ENCODE measurements at places on chromosomes 5 and 9. TPM values are rescaled to one million over a fixed set of nuclear protein-coding genes. Genes with fewer than 3 reads are reported as not detected.

FGFR4 gene
- 19.5 TPM for total RNA-seq

DNA sequence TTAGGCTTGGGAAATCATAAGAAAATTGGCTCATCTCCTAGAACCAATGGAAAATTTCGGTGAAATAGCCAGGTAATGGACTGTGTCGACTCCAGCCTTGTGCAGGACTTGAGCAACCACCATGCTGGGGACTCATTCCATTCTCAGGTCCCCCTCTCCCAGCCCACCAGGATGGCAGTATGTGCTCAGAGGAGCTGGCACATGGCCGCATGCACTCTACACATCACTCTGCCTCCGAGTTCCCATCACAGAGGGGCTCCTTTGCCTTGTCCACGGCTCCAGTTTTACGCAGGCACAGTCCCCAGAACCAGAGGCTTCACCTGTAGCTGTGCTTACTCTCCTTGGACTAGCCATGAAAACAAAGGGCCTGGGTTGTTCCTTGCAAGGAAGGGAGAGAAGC, 149.3 kb downstream of the PAX5 start:
- H3K4me3 ChIP-seq: no peak overlapping the region
- H3K27me3 ChIP-seq: peaks cover 6% of the 10 kb centered on the region
- no peaks in the 10 kb centered on the region for H3K36me3 ChIP-seq

- H3K36me3 ChIP-seq: no peaks in the 10 kb centered on the region
- H3K4me3 ChIP-seq: no peak overlapping the region
- no peaks in the 10 kb centered on the region for H3K4me1 ChIP-seq
- H3K27me3 ChIP-seq: no peaks in the 10 kb centered on the region
- no peak overlapping the region for H3K27ac ChIP-seq
Measured at GRCh38 chr9:30609713-30610112, 1774.7 kb upstream of the ACO1 start.

GRCh38 chr9:128705051-128705965, 3.0 kb downstream of the PKN3 start:
- no peak for DNase-seq
- no peaks in the 10 kb centered on the region for H3K36me3 ChIP-seq
- H3K4me1 ChIP-seq: peaks cover 8% of the 10 kb centered on the region
- no peak overlapping the region for H3K27ac ChIP-seq
- H3K27me3 ChIP-seq: no peaks in the 10 kb centered on the region

FUBP3 gene
- total RNA-seq: 59.9 TPM

NR5A1 gene
- not detected for total RNA-seq

GRCh38 chr5:73028991-73029595, 73.3 kb downstream of the FCHO2 start:
- no peak overlapping the region for H3K27ac ChIP-seq
- peaks cover 29% of the 10 kb centered on the region for H3K36me3 ChIP-seq
- no peak for DNase-seq
- no peak overlapping the region for H3K4me3 ChIP-seq
- no peaks in the 10 kb centered on the region for H3K4me1 ChIP-seq

FAM193B gene
- total RNA-seq: 116 TPM

DNA sequence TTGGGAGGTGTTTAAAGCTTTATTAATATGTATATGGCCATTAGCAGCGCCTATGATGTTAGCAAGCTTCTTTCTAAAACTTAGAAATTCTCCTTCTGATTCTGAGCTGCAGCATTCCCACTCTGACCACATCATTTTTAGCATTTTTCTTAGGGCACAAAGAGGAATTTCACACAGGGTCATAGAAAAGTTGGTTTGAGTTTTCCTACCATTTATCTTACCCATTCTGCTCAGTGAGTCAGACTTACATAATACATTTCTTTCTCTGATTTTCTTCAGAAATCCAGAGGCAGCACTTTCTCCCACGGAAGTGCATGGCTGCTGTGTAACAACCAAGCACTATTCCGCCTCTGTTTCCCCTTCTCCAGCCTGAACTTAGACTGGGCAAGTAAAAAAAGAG, 246.6 kb downstream of the ARL15 start:
- H3K4me1 ChIP-seq: no peaks in the 10 kb centered on the region
- no peaks in the 10 kb centered on the region for H3K27me3 ChIP-seq
- H3K36me3 ChIP-seq: no peaks in the 10 kb centered on the region
- peak overlapping the region; percentile 50 for H3K27ac ChIP-seq

DNA sequence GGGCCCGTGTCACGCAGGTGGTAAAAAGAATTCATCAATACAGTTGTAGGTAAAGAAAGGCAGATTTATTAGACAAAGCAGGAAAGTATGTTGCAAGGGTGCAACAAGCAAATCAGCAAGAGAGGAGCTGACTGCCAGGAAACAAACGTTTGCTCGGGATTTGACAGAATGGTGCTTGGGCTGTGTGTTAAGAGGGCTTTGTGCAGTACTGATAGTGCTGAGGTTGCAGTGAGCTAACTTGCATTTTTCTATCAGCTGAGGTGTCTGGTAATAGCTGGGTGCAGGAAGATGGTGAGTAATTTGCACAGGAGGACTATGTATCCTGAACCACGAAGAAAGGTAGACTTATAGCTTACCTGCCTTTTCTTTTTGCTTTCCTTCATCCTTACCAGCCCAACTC, 3.9 kb upstream of the RARS1 start:
- H3K27ac ChIP-seq: no peak overlapping the region
- H3K27me3 ChIP-seq: no peaks in the 10 kb centered on the region
- no peak overlapping the region for H3K4me3 ChIP-seq
- no peak for DNase-seq
- peaks cover 9% of the 10 kb centered on the region for H3K4me1 ChIP-seq

UNC13B gene
- 39.3 TPM for total RNA-seq

DNA sequence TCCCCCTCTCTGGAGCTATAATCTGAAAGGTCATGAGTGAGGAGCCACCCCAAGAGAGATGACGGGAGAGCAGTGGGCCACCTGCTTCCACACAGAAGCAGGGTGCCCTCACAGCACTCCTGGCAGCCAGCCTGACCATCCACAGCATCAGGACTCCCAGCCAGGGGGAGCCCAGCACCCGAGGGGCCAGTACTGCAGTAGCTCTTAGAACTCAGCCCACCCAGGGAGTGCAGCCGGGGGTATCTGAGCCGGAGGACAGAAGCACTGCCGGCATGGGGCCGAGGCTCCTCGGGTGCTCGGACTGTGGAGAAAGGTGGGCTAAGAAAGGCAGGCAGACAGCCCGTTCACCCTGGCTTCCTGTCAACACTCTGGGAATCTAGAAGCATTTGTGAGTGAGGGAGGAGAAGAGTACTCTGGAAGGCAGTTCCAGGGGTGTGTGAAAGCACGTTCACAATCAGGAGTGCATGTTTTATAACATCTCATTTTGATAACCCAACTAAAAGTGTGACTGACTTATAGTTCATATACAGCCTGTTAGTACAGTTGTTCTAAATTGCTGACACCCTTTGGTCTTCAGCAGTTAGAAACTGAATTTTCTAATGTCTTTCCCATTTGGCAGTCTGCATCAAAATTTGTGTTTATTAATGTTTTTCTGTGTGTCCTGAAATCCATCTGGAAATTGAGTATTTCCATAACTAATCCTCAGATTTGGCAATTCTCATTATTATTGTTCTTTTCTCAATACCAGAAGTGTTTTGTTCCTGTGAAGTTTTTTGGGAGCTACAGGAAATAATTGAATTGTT, 25.9 kb upstream of the ASPN start:
- no peak overlapping the region for H3K4me3 ChIP-seq
- no peaks in the 10 kb centered on the region for H3K36me3 ChIP-seq
- DNase-seq: no peak

- no peaks in the 10 kb centered on the region for H3K36me3 ChIP-seq
- H3K4me1 ChIP-seq: peaks cover 2% of the 10 kb centered on the region
- no peaks in the 10 kb centered on the region for H3K27me3 ChIP-seq
- no peak overlapping the region for H3K4me3 ChIP-seq
Measured at GRCh38 chr9:87682618-87683017, 43.3 kb upstream of the CTSL start.

RORB gene
- total RNA-seq: 3.5 TPM

ADAM19 gene
- 10.4 TPM for total RNA-seq

PPP3R2 gene
- total RNA-seq: not detected

GRCh38 chr9:13719981-13720676, 440.6 kb upstream of the MPDZ start:
- H3K4me1 ChIP-seq: no peaks in the 10 kb centered on the region
- H3K4me3 ChIP-seq: no peak overlapping the region
- DNase-seq: no peak

DNA sequence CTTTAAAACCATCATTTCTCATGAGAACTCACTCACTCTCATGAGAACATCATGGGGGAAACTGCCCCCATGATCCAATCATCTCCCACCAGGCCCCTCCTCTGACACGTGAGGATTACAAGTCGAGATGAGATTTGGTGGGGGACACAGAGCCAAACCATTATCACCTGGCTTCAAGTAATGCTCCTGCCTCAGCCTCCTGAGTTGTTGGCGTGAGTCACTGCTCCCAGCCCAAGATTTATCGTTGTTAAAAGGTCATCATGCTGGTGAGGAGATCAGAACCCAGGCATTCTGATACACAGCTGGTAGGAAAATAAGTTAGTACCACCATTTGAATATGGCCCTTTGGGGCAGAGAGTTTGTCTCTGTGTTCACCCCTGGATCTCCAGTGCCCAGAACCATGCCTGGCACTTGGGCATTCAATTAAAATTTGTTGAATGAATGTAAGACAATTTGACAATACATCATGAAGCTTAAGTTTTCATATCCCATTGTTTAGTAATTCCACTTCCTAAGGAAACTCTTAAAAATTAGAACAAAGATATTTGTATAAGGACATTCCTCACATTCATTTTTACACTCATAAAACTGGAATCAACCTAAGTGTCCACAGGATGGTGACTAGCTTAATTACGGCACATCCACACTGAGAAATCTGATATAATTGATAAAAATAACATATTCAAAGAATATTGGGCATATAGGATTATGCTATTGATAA, 58.0 kb upstream of the COL15A1 start:
- no peaks in the 10 kb centered on the region for H3K4me1 ChIP-seq
- H3K27me3 ChIP-seq: no peaks in the 10 kb centered on the region
- no peak overlapping the region for H3K4me3 ChIP-seq
- peak overlapping the region; percentile 22 for H3K27ac ChIP-seq
- no peak for DNase-seq

- no peaks in the 10 kb centered on the region for H3K27me3 ChIP-seq
- DNase-seq: no peak
- no peaks in the 10 kb centered on the region for H3K36me3 ChIP-seq
- H3K4me1 ChIP-seq: no peaks in the 10 kb centered on the region
- no peak overlapping the region for H3K4me3 ChIP-seq
- no peak overlapping the region for H3K27ac ChIP-seq
Measured at GRCh38 chr9:78973907-78974306, 597.9 kb upstream of the TLE4 start.

GRCh38 chr5:170283296-170283695, 14.3 kb downstream of the LCP2 start:
- DNase-seq: no peak
- peaks cover 24% of the 10 kb centered on the region for H3K4me1 ChIP-seq
- no peak overlapping the region for H3K27ac ChIP-seq
- H3K4me3 ChIP-seq: no peak overlapping the region
- H3K36me3 ChIP-seq: no peaks in the 10 kb centered on the region
- no peaks in the 10 kb centered on the region for H3K27me3 ChIP-seq

DNA sequence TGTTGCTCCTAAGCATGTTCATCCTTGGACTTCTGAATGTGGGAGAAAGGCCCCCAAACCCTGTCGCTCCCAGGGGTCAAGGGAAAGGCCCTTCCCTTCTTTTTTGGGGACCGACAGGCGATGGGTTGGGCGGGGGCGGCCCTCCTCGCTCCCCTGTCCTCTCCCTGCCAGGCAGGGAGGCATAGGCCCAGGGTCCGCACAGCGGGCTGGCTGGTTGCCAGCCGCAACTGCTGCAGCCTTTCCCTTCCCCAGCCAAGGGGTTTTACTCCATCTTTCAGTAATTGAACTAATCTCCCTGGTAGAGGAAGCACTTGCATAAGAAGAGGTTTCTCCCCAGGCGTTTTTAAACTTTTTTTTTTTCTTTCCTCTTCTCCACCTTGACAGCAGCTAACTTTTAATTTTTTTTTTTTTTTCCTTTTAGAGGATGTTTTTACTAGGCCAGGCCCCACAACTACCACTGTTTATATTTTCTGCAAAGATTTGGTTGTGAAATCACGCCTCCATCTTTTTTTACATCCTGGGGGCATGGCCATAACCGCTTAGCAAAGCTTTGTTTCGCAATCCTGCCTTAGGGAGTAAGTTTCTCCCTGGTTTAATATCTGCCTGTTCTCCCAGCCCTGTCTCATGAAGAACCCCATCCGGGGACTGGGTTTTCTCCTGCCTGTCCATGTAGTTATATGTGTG, 216.9 kb upstream of the ZNF608 start:
- no peaks in the 10 kb centered on the region for H3K36me3 ChIP-seq
- no peaks in the 10 kb centered on the region for H3K27me3 ChIP-seq
- H3K27ac ChIP-seq: no peak overlapping the region
- no peaks in the 10 kb centered on the region for H3K4me1 ChIP-seq

ORM2 gene
- total RNA-seq: not detected

- no peaks in the 10 kb centered on the region for H3K4me1 ChIP-seq
- H3K27me3 ChIP-seq: no peaks in the 10 kb centered on the region
- H3K4me3 ChIP-seq: no peak overlapping the region
Measured at GRCh38 chr5:14882658-14883580, 11.3 kb upstream of the ANKH start.

JADE2 gene
- total RNA-seq: 58.8 TPM

SLC36A3 gene
- not detected for total RNA-seq

GRCh38 chr9:112187404-112187803, 12.3 kb upstream of the SUSD1 start:
- no peaks in the 10 kb centered on the region for H3K4me1 ChIP-seq
- no peak overlapping the region for H3K27ac ChIP-seq
- no peaks in the 10 kb centered on the region for H3K36me3 ChIP-seq
- no peak overlapping the region for H3K4me3 ChIP-seq
- no peaks in the 10 kb centered on the region for H3K27me3 ChIP-seq

DNA sequence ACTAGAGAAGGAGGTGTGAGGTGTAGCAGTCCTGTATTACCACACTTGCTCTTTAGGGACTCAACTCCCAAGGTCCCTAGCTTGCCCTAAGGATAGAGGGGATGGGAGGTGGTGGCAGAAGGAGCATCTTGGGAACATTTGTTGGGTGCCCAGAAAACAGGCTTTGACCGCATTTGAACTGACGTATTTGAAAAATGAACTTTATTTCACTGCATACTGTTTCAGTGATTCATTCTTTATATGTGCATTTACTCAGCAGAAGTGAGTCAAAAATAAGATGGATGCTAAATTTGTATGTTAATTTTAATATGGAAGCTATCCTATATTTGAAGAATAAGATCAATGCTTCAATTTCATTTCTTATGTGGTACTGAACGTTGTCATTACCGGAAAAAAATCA, 18.7 kb downstream of the DMRT3 start:
- H3K27me3 ChIP-seq: no peaks in the 10 kb centered on the region
- H3K36me3 ChIP-seq: no peaks in the 10 kb centered on the region
- H3K27ac ChIP-seq: no peak overlapping the region
- no peak overlapping the region for H3K4me3 ChIP-seq
- DNase-seq: no peak

NEUROG1 gene
- not detected for total RNA-seq

FAM200C gene
- 6.3 TPM for total RNA-seq

GRCh38 chr5:153813901-153814300, 224.8 kb downstream of the FAM114A2 start:
- H3K4me1 ChIP-seq: no peaks in the 10 kb centered on the region
- DNase-seq: no peak
- no peaks in the 10 kb centered on the region for H3K27me3 ChIP-seq
- H3K27ac ChIP-seq: no peak overlapping the region
- H3K36me3 ChIP-seq: no peaks in the 10 kb centered on the region
